ENCODE measurements at places on chromosomes 7 and 10.

- H3K4me3 ChIP-seq, result no peak overlapping the region
- H3K27ac ChIP-seq, result no peak overlapping the region
- DNase-seq, result peak; percentile 31
- no peaks in the 10 kb centered on the region for H3K36me3 ChIP-seq
- H3K27me3 ChIP-seq, result peaks cover 10% of the 10 kb centered on the region
Observed at GRCh38 chr7:4830176-4830575, 31.7 kb downstream of the PAPOLB start.

GRCh38 chr10:106956216-106956915, 208.1 kb downstream of the SORCS1 start:
- H3K36me3 ChIP-seq, result no peaks in the 10 kb centered on the region
- no peaks in the 10 kb centered on the region for H3K4me1 ChIP-seq
- H3K27me3 ChIP-seq, result no peaks in the 10 kb centered on the region
- no peak for DNase-seq
- H3K27ac ChIP-seq, result no peak overlapping the region
- H3K4me3 ChIP-seq, result no peak overlapping the region

- no peaks in the 10 kb centered on the region for H3K36me3 ChIP-seq
- no peak for DNase-seq
- H3K4me3 ChIP-seq, result no peak overlapping the region
- H3K4me1 ChIP-seq, result peaks cover 24% of the 10 kb centered on the region
- no peaks in the 10 kb centered on the region for H3K27me3 ChIP-seq
- H3K27ac ChIP-seq, result no peak overlapping the region
Observed at GRCh38 chr10:79153745-79154144, 85.0 kb downstream of the ZMIZ1 start.

- H3K4me3 ChIP-seq, result no peak overlapping the region
- peaks cover 43% of the 10 kb centered on the region for H3K4me1 ChIP-seq
- peak overlapping the region; percentile 47 for H3K27ac ChIP-seq
- no peaks in the 10 kb centered on the region for H3K27me3 ChIP-seq
Observed at GRCh38 chr7:32870298-32870697, 21.3 kb downstream of the KBTBD2 start.

DNA sequence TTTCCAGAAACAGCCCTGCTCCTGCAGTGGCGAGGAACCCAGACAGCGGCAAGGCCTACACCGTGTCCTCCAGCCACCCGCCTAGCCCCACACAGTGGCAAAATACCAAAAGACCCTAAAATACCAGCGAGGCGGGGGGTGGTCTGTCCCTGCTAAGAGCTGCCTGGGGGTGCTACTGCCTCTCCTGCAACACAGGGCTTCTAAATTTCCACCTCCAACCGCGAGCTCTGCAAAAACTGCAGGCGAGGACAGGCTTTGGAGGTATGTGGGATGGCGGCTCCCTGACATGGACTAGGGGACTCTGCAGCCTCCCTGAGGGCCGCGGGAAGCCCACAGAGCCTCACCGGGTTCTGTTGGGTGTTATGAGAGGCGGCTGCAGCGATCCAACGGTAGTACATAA, 122.3 kb downstream of the WDR37 start:
- no peaks in the 10 kb centered on the region for H3K36me3 ChIP-seq
- no peak for DNase-seq
- H3K4me1 ChIP-seq, result no peaks in the 10 kb centered on the region
- no peak overlapping the region for H3K27ac ChIP-seq

DNA sequence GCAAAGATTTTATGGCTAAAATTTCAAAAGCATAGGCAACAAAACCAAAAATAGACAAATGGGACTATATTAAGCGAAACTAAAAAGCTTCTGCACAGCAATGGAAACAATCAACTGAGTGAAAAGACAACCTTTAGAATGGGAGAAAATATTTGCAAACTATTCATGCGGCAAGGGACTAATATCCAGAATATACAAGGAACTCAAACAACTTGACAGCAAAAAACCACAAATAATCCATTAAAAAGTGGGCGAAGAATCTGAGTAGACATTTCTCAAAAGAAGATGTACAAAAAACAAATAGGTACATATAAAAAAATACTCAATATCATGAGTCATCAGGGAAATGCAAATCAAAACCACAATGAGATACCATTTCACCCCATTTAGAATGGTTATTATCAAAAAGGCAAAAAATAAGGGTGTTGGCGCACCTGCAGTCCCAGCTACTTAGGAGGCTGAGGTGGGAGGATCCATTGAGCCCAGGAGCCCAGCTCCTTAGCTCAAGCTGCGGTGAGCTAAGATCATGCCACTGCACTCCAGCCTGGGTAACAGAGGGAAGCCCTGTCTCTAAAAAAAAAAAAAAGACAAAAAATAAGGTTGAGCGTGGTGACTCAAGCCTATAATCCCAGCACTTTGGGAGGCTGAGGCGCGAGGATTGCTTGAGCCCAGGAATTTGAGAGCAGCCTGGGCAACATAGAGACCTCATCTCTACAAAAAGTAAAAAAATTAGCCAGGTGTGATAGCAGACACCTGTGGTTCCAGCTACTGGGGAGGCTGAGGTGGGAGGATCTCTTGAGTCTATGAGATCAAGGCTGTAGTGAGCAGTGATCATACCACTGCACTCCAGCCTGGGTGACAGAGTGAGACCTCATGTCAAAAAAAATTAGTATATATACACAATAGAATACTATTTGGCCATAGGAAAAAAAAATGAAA, 4.2 kb upstream of the CCM2 start:
- H3K27ac ChIP-seq, result peak overlapping the region; percentile 75
- peaks cover 8% of the 10 kb centered on the region for H3K36me3 ChIP-seq
- peak overlapping the region; percentile 56 for H3K4me3 ChIP-seq
- DNase-seq, result no peak
- no peaks in the 10 kb centered on the region for H3K27me3 ChIP-seq
- peaks cover 22% of the 10 kb centered on the region for H3K4me1 ChIP-seq

DNA sequence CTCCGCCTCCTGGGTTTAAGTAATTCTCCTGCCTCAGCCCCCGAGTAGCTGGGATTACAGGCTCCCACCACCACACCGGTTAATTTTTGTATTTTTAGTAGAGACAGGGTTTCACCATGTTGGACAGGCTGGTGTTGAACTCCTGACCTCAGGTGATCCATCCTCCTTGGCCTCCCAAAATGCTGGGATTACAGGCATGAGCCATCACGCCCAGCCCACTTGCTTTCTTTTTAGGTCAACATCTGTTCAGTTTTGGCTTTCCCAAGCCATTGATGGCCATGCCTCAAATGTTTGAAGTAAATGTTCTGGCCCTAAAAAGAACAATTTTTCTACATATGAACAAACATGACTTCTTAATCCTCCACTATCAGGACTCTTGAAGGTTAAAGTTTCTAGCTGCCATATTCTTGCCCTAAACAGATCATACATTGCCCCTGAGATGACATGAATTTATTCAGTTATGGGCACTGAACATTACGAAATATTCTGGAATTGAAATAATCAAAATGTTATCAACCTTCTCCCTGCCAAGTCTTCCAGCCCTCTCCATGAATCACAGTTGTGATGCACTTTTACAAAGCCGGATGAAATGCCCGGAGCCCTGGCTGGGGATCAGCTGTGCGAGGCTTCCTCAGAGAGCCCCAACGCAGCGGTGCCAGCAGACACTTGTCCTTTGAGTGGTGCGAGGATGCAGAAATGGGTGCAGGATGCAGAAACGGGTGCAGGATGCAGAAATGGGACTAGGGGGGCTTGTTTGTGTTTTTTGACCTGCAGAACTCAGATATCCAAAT, 2.9 kb downstream of the MRLN start:
- no peaks in the 10 kb centered on the region for H3K4me1 ChIP-seq
- H3K27ac ChIP-seq, result no peak overlapping the region
- DNase-seq, result no peak
- peaks cover 32% of the 10 kb centered on the region for H3K27me3 ChIP-seq

- no peak for DNase-seq
- no peaks in the 10 kb centered on the region for H3K27me3 ChIP-seq
- H3K36me3 ChIP-seq, result no peaks in the 10 kb centered on the region
- no peak overlapping the region for H3K4me3 ChIP-seq
- no peaks in the 10 kb centered on the region for H3K4me1 ChIP-seq
- H3K27ac ChIP-seq, result no peak overlapping the region
Observed at GRCh38 chr7:19919261-19920095, 146.1 kb upstream of the TMEM196 start.

GRCh38 chr10:36349445-36350078, 707.5 kb upstream of the FZD8 start:
- H3K36me3 ChIP-seq, result no peaks in the 10 kb centered on the region
- no peaks in the 10 kb centered on the region for H3K27me3 ChIP-seq
- no peak overlapping the region for H3K4me3 ChIP-seq
- H3K4me1 ChIP-seq, result no peaks in the 10 kb centered on the region
- no peak for DNase-seq
- no peak overlapping the region for H3K27ac ChIP-seq

GRCh38 chr7:20458521-20458920, 127.8 kb downstream of the ITGB8 start:
- H3K27ac ChIP-seq, result no peak overlapping the region
- H3K4me3 ChIP-seq, result no peak overlapping the region
- H3K36me3 ChIP-seq, result no peaks in the 10 kb centered on the region
- H3K27me3 ChIP-seq, result no peaks in the 10 kb centered on the region
- DNase-seq, result no peak

DNA sequence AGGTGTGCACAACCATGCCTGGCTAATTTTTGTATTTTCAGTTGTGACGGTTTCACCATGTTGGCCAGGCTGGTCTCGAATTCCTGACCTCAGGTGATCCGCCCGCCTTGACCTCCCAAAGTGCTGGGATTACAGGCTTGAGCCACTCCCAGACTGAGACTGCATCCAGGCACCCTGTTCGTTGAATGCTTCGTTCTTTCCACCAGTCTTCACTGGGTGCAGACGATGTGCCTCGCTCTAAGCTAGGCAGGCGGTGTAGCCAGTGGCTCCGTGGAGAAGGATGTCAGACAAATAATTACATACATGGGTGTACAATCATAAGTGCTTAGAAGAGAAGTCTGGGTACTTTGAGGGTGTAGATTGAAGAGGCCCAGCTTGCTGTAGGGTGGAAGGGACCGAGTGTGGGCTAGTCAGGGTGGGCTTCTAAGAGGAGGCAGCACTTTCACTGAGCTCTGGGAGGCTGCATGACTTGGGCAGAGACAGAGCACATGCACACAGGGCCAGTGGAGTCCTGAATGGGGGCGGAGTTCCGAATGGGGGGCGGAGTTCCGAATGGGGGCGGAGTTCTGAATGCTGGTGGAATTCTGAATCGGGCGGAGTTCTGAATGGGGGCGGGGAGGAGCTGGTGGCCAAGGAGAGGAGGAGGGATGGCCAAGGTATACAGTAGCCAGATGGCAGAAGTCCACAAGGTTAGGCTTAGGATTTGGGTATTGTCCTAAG, 74.3 kb downstream of the COL26A1 start:
- no peak overlapping the region for H3K27ac ChIP-seq
- H3K36me3 ChIP-seq, result no peaks in the 10 kb centered on the region
- H3K4me1 ChIP-seq, result no peaks in the 10 kb centered on the region
- H3K27me3 ChIP-seq, result peaks cover 75% of the 10 kb centered on the region

- H3K4me3 ChIP-seq, result no peak overlapping the region
- H3K36me3 ChIP-seq, result peaks cover under 1% of the 10 kb centered on the region
- H3K27me3 ChIP-seq, result peaks cover 12% of the 10 kb centered on the region
- no peaks in the 10 kb centered on the region for H3K4me1 ChIP-seq
- H3K27ac ChIP-seq, result no peak overlapping the region
Observed at GRCh38 chr10:7583626-7584025, 83.1 kb downstream of the ITIH5 start.

DNA sequence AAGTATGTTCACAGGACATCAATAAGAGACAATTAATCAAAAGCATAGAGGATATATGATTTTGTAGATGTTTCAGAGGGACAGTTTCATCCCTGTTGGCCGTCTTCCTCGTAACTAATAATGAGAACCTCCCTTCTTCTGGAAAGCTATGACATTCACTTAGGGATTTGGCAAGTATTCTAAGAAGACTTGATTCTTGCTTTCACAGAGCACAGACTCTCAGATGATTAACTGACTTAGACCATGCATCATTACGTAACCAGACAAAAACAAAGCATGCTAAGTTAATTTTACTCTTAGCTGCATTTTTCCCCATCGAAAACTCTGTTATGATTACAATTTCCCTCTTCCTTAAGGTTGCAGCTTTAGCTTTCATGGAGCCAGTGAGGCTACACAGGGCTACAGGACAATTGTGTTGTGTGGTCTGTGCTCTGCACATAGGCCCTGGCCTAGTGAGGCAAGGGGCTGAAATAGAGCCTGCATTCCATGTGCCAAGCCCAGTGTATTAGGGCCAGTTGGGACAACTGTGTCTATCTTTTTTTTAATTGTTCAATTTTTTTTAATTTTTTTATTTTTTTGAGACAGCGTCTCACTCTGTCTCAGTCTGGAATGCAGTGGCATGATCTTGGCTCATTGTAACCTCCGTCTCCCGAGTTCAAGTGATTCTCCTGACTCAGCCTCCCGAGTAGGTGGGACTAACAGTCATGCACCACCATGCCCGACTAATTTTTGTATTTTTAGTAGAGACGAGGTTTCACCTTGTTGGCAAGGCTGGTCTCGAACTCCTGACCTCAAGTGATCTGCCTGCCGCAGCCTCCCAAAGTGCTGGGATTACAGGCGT, 105.3 kb downstream of the PLXDC2 start:
- H3K36me3 ChIP-seq, result no peaks in the 10 kb centered on the region
- no peak overlapping the region for H3K27ac ChIP-seq
- H3K27me3 ChIP-seq, result no peaks in the 10 kb centered on the region
- DNase-seq, result no peak
- H3K4me3 ChIP-seq, result no peak overlapping the region
- no peaks in the 10 kb centered on the region for H3K4me1 ChIP-seq

DNA sequence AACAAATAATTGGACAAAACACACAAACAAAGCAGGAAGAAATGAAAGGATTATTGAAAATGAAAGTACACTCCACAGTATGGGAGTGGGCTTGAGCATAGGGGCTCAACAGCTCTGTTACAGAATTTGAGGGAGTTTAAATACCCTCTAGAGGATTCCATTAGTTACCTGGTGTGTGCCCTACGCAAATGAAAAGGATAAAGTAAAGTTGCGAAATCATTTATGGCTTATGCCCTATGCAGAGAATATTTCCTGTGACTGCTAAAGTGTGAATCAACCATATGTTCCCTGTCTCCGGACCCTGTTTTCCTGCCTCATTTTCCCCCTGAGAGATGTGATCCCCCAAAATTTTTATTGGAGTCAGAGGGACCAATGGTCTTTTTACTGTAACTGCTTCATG, 634.6 kb upstream of the CNTNAP2 start:
- no peaks in the 10 kb centered on the region for H3K4me1 ChIP-seq
- peaks cover 3% of the 10 kb centered on the region for H3K36me3 ChIP-seq
- no peak overlapping the region for H3K4me3 ChIP-seq
- H3K27ac ChIP-seq, result no peak overlapping the region

DNA sequence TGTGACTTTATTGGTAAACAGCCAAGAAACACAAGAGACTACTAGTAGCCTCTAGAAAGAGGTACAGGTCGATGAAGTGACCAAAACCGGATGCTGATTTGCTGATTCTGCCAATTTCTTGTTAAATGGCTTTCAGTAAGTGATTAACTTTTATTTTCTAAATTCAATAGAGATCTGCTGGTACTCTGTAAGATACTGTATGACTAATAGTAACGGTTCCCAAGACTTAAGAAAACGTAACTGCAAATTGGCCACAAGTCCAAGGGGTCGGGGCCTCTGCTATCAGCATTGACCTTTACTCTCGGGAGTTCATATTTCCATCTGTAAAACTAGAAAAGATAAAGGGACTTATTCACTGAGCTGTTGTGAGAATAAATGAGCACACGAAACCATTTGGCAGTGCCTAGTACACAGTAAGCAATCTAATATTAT, 1.4 kb downstream of the FAM3C start:
- H3K27ac ChIP-seq, result no peak overlapping the region
- H3K27me3 ChIP-seq, result no peaks in the 10 kb centered on the region
- H3K4me3 ChIP-seq, result peak overlapping the region; percentile 84
- peaks cover 29% of the 10 kb centered on the region for H3K4me1 ChIP-seq
- DNase-seq, result no peak
- H3K36me3 ChIP-seq, result peaks cover 13% of the 10 kb centered on the region

- no peaks in the 10 kb centered on the region for H3K36me3 ChIP-seq
- DNase-seq, result no peak
- no peaks in the 10 kb centered on the region for H3K4me1 ChIP-seq
Observed at GRCh38 chr7:155864271-155864985, 52.2 kb upstream of the SHH start.

Measured in effector memory CD8-positive, alpha-beta T cell (primary cell).